Activated T-cell treated with anti-CD3 and anti-CD28 coated beads for 4 hours (primary cell): ENCODE measurements at places on chromosomes 5 and 9.

- DNase-seq = no peak
Observed at GRCh38 chr5:10339058-10339811, 14.3 kb upstream of the MARCHF6 start.

DNA sequence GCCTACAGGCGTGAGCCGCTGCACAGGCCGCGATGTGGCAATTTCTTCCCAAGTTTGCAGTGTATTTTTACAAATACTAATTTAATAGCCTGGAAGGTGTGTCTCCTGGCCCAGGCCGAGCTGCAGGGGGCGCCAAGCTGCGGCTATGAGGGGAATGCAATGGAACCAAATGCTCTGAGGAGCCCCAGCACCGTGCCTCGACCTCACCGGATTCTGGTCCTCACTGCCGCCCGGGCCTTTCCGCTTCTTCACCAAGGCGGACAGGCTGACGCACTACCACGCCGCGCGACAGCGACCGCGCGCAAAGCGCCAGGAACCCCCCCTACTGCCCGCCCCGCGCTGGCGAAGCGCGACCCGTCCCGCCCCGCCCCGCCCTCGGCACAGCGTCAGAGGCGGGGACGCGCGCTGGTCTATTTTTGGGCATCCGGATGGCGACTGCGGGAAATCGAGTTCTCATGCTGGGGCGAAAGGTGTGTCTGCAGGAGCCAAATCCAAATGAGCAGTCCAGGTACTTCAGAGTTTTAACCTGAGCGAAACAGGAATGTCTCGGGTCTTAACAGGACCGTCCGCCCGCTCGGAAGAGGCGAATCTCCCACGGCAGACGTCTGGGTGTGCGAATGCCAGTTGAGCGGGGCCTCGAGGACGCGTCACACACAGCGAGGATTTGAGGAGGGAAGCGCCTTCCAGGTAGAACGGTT is 31.7 kb upstream of the PRXL2C start:
- DNase-seq = peak; percentile 36

DNA sequence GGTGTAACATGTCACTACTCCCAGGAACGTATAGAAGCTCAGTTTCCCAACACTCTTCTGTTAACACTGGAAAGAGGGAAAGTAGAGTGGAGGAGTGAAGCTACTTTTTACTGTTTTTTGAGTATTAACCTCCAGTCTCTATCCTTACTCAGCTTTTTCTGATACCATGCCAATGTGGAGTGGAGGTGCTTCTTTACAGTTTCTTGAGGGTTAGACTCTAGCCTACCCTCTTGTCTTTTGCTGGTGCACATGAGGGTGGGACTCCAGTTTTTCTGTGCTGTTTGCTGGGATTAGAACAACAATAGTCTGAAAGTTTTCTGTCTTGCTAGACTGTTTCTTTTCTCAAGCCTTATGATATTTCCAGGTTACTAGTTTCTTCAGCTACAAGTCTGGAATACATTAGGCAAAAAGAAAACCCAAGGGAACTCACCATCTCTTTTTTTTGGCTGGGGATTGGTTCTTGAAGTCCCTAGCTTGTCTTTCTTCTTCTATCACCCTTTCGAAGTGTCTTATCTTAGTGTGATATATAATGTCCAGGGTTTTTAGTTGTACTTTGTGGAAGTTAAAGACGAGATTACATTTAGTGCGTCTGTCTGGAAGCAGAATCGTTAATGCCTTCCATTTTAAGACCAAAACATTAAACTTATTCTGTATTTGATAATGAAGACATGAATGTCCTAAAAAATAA is 35.9 kb downstream of the PRR16 start:
- DNase-seq = no peak

- no peak for DNase-seq
Observed at GRCh38 chr5:568809-569208, 43.3 kb upstream of the CEP72 start.

DNA sequence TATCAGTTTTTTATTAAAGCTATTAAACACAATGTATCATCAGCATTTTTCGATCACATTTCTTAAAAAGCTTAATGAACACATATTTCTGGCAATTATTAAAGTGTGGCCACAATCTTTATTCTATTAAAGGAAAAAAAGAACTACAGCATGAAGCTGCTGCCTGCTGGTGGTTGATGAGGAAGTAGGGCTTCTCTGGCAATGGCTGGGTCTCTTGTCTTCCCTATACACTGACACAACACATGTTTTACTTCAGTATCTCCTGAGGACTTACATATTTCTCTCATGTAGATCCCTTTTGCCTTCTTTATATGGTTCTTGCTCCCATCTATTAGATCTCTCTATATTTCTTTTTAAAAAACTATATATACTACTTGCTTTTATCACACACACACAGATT is 590.7 kb downstream of the RAB3C start:
- no peak for DNase-seq

DNA sequence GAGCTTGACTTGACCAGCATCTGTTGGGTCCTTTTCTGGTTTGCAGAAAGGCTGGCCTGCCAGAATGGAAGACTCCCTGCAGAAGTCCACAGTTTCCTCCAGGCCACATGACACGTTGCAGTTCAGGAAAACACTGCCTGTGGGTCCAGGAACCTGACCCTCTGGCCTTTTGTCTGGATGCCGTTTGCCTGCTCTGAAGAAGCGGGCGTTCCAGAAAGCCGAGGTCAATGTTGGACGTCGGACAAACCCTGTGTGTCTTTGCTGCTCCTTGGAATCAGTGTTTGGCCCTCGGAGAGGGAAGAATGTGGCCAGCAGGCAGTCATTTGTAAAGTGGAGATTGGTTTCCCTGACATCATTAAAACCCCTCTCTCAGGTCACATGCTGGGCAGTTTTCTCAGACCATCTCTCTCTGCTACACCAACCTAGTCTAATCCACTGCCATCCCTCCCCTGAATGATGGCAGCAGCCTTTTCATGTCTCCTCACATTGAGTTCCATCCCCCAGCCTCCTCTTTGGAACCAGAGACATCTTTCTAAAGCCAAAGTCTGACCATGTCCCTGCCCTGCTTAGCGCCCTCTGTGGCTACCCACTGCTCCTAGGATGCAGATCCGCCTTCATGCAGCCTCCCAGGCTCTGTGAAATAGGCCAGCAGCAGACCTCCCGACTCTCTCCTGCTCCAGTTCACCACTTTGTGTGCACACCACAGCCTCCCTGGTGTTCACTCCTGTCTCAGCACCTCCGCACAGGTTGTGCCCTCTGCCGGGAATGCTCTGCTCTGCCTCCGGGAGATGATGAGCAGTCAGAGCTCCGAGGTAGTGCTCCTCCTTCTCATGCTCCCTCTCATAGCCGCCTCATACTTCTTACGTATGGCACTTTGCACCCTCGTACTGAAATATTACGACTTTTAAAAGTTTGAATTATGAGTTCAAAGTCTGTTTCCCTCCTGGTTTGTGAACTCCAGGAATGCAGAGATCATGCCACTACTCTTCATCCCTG is 75.6 kb downstream of the RALGPS1 start:
- DNase-seq = no peak

- no peak for DNase-seq
Observed at GRCh38 chr9:74953235-74953751, 581 bp upstream of the C9orf40 start.

DNA sequence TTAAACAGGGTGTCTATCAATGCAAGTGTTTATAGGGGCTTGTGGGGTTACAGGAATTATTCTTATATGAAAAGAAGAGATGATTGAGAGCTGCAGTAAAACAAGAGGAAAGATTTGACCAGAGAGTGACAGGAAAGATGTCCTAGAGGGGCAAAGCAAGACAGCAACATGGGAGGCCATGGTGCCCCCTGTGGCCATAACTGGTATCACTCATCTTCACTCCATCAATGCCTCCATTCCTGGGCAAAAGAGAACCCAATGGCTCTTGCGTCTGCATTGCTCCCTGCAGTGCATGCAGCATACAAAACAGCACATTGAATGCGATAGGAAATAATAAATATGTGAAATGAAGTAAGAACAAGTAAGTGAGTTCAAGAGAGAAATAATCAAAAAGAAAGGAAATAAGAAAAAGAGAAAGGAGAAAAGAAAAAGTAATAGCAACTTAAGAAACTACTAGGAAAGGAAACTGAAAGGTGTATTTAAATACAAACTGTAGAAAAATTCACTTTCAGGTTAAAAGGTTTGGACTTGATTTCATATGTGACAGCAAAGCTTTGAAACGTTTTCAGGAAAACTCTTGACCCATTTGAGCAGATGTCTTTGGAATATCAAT is 206.6 kb downstream of the SEMA5A start:
- no peak for DNase-seq
